ENCODE measurements at places on chromosomes 2 and 18.

DNA sequence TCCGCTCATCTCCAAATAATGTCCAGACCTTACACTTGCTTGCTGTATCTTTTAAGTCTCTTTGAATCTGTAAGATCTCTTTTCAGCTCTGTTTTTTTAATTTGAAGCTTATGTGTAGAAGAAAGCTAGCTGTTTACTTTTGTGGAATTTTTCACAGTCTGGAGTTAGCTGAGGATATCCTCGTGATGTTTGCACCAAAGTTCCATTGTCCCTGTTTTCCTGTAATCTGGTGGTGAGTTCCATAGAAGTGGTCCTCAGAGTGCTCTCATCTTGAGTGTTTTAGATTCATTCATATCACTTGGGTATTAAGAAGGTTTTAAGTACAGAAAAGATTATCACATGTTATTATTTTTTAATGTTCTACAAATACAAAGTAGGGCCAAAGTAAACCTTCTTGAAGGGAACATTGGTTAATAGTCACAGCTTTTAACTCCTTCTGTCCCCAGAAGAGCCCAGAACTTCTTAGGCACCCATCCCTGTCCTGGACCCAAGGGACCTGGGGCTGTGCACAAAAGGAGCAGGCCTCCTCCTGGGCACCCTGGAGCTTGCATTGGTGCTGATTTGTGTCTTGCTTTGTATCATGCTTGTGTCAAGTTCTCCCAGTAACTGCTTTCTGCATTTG, 15.0 kb downstream of the MLPH start:
- DNase-seq: no peak

DNA sequence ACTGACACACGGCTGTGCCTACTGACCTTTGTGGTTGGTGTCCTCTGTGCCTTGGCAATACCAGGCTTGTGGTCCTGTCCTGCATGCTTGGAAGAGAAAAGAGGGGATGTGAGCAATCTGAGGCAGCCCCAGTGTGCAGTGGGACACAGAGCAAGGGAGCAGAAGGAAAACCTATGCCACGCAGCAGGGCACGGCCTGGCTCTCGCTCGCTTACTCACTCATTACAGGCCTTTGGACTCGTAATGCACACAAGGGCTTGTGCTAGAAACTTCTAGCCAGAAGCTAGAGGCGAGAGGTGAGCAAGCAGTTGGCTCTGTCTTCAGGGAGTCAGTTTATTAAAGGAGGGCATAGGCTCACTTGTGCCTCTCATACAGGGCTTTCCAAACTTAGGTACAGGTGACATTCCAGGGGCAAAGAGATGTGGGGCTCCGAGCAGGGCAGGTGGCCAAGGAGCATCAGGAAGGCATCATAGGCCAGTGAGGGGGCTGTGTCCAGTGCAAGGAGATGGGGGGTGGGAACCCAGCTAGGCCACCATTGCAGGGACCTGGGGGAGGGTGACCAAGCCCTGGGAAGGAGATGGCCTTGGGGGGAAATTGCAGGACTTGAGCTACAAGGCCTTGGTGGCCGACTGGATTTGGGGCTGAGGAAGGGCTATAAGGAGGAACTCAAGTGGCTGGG, 100.8 kb downstream of the DYSF start:
- DNase-seq: no peak

- DNase-seq: no peak
These were observed 191.9 kb upstream of the CRIM1 start for GRCh38 chr2:36163520-36164254.

- DNase-seq: no peak
These were observed 549.6 kb downstream of the FBXO15 start for GRCh38 chr18:73597832-73598615.

DNA sequence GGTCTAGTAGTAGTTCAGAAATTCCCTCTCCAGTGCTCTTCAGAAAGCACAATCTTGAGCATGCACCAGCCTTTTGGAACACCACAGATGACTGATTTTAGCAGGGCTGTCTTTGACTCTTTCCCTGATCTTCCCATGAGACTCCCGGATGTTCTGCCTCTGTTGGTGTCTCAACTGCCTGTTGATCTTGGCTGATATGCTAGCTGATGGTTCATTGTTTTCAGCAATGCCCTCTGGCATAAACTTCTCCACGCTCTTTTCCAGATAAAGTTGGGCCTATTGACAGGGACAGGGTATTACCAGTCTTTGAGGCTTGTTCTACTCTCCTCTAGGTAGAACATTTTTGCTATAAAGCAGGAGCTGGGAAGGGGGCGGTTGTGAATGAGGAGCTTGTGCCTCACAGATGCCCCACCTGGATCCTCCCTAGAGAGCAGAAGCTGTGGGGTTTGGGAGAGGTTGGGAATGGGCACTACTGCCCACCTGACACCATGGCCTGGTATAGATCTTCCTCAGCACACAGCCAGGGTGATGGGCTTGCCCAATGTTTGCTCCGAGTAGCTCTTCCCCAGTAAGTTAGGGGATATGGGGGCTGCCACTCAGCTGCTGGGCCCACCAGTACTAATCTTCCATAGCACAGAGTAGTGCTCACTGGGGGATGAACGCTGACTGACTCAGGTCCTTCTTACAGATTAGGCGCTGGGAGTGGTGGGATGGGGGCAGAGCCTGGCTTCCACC, 111.3 kb downstream of the PTGR3 start:
- DNase-seq: no peak

GRCh38 chr2:222728621-222729020, 57.2 kb downstream of the MOGAT1 start:
- DNase-seq: no peak

DNA sequence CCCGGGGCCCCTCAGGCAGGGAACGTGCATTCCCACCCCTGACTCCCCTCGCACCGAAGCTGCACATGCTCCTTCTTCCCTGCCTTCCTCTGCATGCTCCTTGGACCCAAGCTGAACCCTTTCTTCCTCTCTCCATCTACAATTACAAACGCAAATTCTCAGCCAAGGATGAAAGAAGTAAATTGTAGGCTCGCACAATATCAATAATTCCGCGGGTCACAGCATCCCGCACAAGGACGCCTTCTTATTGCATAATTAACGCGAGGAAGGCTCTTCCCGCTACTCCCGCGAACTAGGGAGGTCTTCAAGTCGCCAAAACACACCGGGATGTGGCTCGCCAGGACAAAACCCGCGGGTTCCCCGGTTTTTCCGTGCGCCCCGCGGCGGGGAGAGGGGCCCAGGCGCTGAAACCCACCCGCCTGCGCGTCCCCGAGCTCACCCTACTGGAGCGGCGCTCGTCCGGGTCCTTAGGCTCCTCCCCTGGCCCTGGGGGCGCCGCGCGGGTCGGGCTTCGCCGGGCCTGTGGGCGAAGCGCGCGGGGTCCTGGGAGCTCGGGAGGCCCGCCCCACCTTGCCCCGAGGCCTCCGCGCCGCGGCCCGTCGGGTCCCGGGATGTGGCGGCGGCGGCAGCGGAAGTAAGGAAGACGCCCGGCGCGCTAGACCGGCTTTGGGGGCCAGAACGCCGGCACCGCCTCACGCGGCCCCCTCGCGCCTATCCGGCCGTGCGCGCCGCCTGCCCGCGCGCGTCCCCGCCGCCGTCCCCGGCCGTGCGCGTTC, at the start of gene CHST10:
Gene CHST10, minus strand, starts transcription at position 734 of the 776 bp plus-strand sequence. CDS start 10,993 bp downstream, outside the sequence.
- DNase-seq: no peak

- DNase-seq: no peak
These were observed 130.7 kb upstream of the TPO start for GRCh38 chr2:1282552-1282951.

DNA sequence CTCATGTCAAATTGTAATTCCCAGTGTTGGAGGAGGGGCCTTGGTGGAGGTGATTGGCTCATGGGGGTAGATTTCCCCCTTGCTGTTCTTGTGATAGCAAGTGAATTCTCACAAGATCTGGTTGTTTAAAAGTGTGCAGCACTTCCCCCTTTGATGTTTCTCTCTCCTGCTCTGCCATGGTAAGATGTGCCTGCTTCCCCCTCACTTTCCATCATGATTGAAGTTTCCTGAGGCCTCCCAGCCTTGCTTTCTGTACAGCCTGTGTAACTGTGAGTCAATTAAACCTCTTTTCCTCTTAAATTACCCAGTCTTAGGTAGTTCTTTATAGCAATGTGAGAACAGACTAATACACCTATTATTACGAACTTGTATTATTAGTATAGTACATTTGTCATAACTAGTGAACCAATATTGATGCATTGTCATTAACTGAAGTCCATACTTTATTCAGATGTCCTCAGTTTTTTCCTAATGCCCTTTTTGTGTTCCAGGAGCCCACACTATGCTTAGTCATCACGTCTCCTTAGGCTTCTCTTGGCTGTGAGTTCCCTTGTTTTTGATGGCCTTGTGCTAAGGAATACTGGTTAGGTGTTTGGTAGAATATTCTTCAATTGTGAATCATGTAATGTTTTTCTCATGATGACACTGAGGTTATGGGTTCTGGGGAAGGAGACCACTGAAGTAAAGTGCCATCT, 4.5 kb upstream of the MAP3K2 start:
- DNase-seq: no peak

- no peak for DNase-seq
These were observed at the start of gene MAPK4 for GRCh38 chr18:50559752-50560680. Gene MAPK4 (plus strand): TSS chr18:50560087. CDS start chr18:50663959, 103,872 bp downstream.

DNA sequence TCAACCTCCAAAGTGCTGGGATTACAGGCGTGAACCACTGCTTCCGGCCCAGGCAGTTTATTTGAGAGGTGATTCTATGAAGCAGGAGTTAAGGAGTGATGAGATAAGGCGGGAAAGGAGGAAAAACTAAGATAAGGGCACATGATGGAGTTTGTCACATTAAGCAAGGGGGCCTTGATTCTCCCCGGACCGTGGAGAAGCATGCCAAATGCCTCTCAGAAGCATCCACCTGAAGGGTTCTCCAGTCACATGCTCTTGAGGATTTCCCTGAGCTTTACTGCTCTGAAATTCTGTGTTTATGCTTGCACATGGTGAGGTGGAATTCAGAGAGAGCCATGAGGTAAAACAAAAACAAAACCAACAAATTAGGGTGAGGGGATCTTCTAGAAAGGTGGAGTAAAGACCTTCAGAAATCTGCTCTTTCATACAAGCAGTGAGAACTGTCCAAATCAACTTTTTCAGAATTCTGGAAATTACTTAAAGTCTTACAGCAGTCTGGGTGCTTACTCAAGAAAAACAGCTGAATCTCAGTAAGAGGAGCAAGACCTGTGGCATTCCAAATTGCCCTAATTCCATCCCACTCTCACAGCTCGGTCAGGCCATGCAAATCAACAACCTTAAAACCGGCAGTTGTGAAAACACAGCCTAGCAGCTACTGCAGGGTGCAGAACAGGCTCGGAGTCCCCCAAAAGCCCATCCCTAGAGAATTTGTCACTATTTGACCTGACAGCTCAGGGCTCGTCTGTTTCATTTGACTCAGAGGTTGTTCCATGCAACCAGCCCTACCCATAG, 69.1 kb upstream of the CTLA4 start:
- DNase-seq: no peak

- no peak for DNase-seq
These were observed 297.6 kb downstream of the PARD3B start for GRCh38 chr2:204842661-204843485.
